Small intestine (tissue), 16 donors: ENCODE measurements at places on chromosomes 1 and 21.

DNA sequence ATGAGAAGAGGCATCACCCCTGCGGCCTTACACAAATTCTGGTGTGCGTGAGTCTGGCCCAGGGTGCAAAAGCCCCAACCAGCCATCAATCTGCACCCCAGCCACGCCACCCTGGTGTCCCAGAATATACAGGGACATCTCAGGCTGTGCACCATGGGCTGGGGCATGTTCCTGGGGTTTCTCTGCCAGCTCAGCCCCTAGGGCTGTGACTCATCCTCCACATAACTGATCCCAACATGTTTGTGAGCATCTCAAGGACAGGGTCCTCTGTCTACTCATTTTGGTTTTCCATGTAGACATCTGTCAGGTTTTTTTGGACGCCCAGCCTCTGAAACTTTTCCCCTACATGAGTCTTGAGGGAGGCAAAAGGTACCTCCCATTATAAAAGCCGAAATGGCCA is 511 bp downstream of the ZNF683 start:
- no peak for DNase-seq

DNA sequence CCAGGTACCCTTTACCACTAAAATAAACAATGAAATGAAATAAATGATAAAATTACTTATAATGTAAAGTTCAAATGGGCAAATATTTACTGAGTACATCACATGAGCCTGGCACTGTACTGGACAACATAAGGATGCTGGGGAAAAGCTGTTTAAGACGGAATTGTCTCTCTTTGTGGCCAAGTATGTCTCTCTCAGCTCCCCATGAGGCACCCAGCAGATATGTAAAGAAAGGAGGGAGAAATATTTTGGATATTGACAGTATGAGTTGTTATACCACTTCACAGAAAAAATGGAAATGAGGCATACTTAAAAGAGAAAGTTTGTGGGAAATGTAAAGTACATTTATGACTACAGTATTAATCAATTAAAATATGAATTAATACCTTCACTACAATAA is 1.0 kb upstream of the TNFSF4 start:
- no peak for DNase-seq

GRCh38 chr1:228081578-228082213 is 812 bp upstream of the ARF1 start:
- no peak for DNase-seq

DNA sequence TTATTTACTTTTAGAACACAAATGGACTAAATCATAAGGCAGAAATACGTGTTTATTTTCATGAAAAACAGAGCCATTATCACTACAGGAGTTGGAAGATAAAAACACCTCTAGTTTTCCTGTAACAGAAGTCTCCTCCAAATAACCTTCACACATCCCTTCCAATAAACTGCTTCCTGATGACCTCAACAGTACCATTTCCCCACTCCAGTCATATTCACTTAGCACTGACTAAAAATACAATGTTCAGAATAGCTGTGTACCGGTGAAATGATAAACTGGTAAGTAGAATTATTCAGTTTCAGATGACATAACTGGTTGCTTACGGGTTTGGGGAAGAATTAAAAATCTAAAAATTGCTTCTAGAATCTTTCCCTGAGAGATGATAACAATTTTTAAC is 137.9 kb downstream of the DENND1B start:
- DNase-seq: no peak
